Ecto neural progenitor cell (in vitro differentiated cells): ENCODE measurements at places on chromosomes 3 and 15.
A peak's percentile ranks its signal among the peaks of the same experiment; 100 is the strongest.

GRCh38 chr3:99878005-99878404 is 60.3 kb downstream of the CMSS1 start:
- DNase-seq = no peak

- no peak for DNase-seq
These were observed 36.2 kb downstream of the CDCP1 start for GRCh38 chr3:45109771-45110508.

DNA sequence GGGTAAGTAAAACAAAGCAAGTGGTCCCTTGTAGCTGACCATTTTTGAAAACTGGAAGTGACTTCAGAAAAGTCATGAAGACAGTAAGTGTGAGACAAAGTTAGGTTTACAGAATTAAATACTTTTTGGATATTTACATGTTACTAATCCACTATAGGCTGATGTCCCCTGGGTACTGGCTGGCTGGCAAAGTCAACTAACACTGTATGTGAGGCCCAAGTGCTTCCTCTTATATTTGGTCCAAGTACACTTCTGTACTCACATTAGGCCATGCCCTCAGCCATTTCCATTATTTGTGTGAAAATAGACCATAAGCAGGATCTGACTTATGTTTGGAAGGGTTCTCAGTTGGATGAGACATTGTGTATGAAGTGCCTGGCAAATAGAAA is 5.5 kb upstream of the LEKR1 start:
- no peak for DNase-seq

- no peak for DNase-seq
These were observed 31.9 kb downstream of the AGTR1 start for GRCh38 chr3:148729476-148730055.

GRCh38 chr3:142884531-142884930 is 4.4 kb downstream of the PCOLCE2 start:
- DNase-seq = no peak

DNA sequence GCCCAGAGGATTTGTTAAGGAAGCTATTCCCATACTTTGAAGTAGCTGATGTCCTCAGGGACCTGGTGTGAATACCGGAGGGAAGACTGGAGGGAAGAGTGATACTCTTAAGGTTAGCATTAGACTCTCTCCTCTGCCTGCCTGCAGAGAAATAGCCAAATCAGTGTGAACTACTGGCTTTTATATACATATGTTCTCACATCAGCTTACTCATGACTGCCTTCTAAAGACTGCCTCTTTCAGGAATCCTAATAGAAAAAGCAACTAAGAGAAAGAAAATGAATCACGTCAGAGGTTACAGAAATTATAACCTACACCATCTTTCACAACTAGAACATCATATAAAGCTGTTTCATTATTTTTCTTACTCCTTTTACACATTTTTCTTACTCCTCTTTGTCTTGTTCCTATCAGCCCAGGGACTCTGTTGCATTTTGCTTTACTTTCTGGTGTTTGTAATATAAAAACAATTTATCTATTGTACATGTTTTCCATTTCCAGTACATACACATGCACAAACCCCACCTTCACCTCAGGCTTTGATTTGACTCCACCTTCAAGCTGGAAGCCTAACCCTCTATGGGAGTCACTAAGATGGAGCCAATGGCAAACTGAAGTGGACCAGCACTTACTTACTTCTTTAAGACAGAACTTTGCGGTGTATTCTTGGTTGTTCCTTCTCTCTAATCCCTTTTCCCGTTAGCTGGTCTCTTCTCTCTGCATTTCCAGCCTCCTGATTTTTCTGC is 257.7 kb upstream of the UBE2E1 start:
- DNase-seq = no peak

DNA sequence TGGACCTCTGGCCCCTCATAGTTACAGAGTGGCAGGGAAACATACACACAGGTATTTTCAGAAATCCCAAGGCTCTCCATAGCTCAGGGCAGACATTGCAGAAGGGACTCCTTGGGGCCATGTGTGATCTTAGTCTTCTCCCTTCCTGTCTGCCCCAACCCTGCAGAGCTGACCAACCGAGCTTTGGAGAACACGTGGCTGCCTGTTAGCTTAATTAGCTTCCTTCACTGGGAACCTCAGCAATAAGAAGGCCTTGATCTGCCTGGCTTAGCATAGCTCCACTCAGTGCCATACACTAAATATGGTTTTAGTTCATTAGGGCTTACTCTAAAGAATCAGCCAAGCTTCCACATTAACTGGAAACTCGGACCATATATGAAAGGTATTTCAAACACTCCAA is 12.3 kb downstream of the LYZL4 start:
- DNase-seq = peak; percentile 26

DNA sequence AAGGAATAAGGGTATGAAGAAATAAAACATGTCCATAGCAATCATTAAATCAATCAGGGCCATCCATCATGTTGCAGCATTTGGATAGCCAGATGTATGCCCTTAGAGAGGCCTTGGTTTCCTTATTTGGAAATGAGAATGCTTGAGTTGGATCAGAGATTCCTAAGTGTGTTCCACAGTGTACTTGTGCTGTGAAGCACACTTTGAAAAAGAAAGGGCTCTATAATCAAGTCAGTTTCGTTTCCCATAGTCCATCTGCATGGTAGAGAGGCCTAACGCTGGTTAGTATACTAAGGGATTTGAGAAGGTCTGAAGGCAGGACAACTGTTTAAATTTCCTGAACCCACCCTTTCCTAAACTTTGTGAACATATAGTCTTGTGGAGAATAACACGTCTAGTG is 30.9 kb downstream of the RBMS3 start:
- no peak for DNase-seq

DNA sequence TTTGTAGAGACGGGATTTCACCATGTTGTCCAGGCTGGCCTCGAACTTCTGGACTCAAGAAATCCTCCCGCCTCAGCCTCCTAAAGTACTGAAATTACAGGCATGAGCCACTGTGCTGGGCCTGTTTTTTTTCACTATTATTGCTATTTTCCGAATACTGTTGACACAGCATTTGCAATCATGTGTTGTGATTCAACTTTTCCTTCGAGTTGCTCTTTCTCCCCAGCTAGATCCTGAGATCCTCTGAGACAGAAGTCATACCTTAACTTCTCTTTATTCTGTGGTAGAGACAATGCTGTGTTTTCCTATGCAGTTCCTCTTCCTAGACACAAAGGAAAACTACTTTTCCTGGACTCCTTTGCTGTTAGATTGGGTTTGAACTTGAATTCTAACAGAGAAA is 46.4 kb upstream of the USP3 start:
- no peak for DNase-seq

GRCh38 chr3:187963677-187964385 is 190.1 kb upstream of the LPP start:
- DNase-seq = no peak

- DNase-seq = no peak
These were observed 2.2 kb downstream of the POLG start for GRCh38 chr15:89332446-89332845.
